ENCODE measurements at places on chromosomes 4 and X.

DNA sequence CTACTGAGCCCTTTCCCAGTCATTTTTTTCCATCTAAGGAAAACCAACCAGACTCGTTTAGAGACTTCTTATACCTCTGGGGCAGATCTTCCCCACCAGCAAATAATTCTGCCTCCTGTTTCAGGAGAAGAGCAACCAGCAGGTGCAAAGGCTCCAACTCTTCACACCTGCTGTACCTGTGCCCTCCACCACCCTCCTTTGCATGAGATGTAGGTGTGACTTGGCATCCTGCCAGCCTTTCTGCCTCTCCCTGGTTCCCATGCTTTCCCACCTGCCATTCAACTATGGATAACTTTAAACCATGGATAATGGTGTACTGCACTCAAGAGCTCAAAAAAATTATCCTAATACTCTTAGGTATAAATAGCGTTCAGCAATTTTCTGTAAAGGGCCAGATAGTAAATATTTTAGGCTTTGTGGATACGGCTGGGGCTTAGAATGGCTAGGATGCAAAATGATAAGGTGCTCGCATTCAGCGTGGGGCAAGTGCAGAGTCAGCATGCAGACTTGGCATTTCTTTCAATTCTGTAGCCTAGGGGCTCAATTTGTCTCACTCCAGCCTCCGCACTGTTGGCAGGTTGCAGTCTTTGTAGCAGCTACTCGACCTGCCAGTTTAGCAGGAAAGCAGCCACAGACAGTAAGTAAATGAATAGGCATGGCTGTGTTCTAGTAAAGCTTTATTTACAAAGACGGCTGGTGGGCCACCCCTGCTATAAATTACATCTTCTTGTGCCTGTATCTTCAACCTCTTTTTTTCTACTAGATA is 79.8 kb downstream of the HCCS start:
- no peak for DNase-seq

DNA sequence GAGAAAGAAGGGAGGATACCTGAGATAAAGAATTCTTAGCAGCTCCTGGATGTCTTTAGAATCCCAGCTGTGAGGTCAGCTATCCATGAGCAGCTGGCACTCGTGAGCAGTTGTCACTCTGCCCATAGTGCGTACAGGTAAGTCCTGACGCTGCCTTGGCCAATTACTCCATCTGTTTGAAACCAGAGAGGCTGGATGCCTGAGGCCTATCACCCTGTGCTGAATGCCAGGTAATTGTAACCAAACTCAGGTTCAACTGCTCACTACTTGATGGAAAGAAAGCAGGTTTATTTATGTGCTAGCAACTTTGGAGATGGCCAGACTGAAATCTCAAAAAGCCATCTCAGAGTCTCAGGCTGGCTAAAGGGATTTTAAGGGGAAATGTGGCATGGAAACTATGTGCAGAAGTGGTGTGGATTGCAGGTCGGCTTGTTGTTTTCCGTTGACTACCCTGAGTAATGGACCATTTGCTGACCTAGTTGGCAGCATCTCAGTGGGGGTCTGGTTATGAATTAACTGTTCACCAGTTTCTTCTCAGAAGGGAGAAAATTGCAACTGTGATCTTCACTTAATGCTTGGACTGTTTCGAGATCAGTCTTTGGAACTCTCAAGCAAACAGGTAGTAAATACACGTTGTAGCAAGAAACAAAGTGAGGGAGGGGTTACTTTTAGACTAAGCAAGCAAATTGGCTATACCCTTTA is 1614.0 kb upstream of the PCDH10 start:
- DNase-seq: no peak

- no peak for DNase-seq
These were observed 9.1 kb upstream of the SH3BP2 start for GRCh38 chr4:2783790-2784189.

- DNase-seq: no peak
These were observed 17.8 kb downstream of the WDR1 start for GRCh38 chr4:10098780-10099160.

- DNase-seq: no peak
These were observed 81.3 kb upstream of the TSPAN5 start for GRCh38 chr4:98739751-98740150.

GRCh38 chr4:90002441-90003062 is 107.9 kb downstream of the MMRN1 start:
- no peak for DNase-seq

DNA sequence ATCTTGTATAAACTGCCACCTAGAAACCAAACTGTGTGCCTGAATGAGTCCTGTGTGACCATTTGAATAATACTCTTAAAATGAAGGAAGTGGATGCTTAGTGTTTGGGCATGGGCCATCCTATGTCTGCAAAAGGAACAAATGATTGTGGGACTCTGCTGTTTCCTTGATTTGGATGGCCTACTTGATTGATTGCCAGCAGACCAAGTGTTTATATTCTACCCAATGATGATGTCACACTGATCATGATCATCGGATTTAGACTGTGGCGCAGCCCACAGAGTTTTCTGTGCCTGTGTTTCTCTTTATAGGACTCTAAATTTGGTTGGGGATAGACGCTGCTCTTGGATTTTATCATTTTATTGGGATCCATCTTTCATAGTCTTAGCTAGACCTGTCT is 4.4 kb downstream of the SEPTIN11 start:
- no peak for DNase-seq
